A549 treated with RU486 at 1 μM for 4 hours (cell line): ENCODE measurements at places on chromosomes 7 and 10. TPM values are rescaled to one million over a fixed set of nuclear protein-coding genes. Genes with fewer than 3 reads are reported as not detected.

ZNF680 gene
- total RNA-seq, result 0.38 to 3.4 TPM (median 2.4 TPM) in 5 replicates

MMD2 gene
- total RNA-seq, result not detected in 5 replicates

PIP gene
- total RNA-seq, result 0.28 TPM in 1 of 5 replicates, not detected in the others

AKR1C4 gene
- 0.10 to 0.41 TPM (median 0.30 TPM) in 5 replicates for total RNA-seq

PUS7 gene
- 22.6 to 36.6 TPM (median 29.3 TPM) in 5 replicates for total RNA-seq

SRRM3 gene
- total RNA-seq, result 5.7 to 8.9 TPM (median 6.9 TPM) in 5 replicates

EMX2 gene
- total RNA-seq, result not detected in 5 replicates

CFAP46 gene
- 1.1 to 1.8 TPM (median 1.3 TPM) in 5 replicates for total RNA-seq

MCM10 gene
- total RNA-seq, result 22.7 to 28.8 TPM (median 24.4 TPM) in 5 replicates

CTAGE4 gene
- 0.05 TPM in 1 of 5 replicates, not detected in the others for total RNA-seq

TMEM130 gene
- 0.30 to 0.54 TPM (median 0.39 TPM) in 5 replicates for total RNA-seq

GIGYF1 gene
- total RNA-seq, result 13.1 to 21.3 TPM (median 18.9 TPM) in 5 replicates

TET1 gene
- 0.21 to 0.56 TPM (median 0.52 TPM) in 5 replicates for total RNA-seq

SPDYE1 gene
- not detected in 5 replicates for total RNA-seq
